ENCODE measurements at places on chromosomes 4 and X.

DNA sequence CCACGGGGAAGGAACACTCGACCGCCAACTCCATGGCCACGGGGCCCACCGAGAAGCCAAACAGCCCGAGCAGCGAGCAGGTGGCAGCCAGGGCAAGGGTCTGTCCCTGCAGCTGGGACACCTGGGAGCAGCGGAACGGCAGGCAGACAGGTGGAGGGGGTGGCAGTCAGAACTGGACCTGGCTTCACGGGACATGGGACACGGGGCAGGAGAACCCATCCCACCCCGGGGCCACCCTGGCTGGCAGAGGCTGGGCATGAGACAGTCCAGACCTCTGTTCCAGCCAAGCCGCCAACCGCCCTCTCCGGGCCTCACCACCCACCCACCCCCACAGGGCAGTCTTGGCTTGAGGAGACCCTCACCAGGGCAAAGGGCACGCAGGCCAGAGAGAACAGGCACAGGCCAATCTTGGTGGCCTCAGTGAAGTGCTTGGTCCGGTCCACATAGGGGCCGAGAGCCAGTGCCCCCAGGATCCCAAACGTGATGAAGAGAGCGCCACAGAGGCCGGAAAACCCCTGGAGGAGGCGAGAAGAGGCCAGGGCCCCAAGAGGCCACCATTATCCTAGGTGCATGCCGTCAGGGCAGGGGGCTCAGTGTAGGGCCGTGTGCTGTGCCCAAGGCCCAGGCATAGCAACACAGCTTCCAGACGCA is 5.6 kb downstream of the SLC49A3 start:
- no peak for DNase-seq

- peak; percentile 35 for DNase-seq
Observed at GRCh38 chr4:18691431-18692200, 670.1 kb upstream of the LCORL start.

DNA sequence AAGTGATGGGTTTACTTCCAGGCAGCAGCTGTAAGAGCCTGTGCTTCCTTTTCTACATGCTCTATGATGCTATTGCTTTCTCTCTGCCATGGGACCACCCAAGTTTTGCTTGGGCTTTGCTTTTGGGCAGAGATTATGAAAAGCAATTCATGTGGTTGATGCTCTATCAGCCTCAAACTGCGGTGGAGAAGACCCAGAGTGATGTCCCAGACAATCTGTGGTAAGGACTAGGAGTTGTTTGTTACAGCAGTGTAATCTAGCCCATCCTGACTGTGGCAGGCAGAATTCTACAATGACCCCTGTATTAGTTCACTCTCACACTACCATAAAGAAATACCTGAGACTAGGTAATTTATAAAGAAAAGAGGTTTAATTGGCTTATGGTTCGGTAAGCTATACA is 9.2 kb upstream of the CYTL1 start:
- DNase-seq = no peak

- DNase-seq = peak; percentile 72
Observed at GRCh38 chr4:168440442-168441264, 39.6 kb downstream of the DDX60L start.

DNA sequence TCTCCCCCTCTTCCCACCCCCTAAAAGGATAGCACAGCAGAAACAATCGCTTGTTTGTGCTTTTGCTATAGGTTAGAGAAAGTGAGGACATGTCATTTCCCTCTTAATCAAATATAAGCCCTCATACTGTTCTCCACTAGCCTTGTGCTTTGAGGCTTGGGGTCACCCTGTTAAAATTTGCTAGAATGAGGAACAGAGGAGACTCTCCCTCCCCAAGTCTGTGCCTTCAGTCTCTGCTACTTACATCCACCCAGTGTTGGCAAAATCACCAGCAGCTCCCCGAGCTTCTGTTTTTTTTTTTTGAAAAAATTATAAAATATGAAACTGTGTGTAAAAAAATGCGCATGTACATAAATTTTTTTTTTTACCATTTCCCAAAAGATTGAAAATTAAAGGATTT is 19.3 kb downstream of the KLF3 start:
- no peak for DNase-seq

- no peak for DNase-seq
Observed at GRCh38 chr4:146398896-146399445, 122.8 kb downstream of the SLC10A7 start.

DNA sequence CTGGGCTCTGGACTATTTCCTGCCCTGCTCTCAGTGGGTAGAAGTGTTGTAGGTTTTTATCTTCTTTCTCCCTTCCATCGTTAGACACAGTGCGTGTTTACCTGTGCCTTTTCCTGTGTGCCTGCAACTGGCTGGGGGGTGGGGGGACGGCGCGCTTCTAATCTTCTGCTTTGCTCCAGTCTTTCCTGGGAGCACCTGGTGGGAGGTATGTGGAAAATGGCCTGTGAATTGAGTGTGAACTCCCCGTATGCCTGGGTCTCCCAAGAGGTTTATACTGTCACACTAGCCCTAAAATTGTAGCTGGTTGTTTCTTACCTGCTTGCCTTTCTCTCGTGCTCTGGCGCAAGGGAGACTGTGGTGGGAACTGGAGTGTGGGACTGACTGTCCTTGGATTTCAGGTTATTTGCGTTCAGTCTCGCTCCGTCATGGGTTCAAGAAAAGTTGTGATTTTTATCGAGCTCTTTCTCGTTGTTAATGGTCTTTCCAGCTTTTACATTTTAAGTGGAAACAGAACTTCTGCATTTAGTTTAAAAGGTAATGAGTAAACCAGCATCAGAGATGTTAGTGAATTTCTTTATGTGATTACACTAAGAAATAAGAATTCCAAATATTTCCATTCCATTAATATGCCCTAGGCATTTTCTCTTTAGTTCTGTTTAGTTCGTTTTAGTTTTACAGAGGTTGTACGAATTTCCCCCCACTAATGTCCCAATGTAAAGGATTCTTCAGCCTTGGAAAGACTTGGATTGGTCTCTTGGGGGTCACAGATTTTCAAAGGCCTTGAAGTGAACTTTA is 15.3 kb downstream of the MRPL1 start:
- DNase-seq = no peak

DNA sequence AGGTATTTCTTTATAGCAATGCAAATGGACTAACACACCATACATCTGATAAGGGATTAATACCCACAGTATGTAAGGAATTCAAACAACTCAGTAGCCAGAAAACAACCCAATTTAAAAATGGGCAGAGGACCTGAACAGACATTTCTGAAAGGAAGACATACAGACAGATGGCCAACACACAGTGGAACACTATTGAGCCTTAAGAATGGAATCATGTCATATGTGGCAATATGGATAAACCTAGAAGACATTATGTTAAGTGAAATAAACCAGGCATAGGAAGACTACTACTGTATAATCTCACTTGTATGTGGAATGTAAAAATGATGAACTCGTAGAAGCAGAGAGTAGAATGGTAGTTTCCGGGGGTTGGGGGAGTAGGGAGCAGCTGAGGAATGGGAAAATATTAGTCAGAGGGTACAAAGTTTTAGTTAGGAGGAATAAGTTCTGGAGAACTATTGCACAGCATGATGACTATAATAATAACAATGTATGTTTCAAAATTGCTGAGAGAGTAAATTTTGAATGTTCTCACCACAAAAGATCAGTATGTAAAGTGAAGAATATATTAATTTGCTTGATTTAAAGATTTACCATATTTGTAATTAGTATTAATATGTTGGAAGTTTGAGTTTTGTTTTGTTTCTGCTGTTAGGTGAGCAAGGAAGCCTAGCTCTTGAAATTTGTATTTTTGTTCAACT is 25.2 kb downstream of the WDR44 start:
- no peak for DNase-seq

DNA sequence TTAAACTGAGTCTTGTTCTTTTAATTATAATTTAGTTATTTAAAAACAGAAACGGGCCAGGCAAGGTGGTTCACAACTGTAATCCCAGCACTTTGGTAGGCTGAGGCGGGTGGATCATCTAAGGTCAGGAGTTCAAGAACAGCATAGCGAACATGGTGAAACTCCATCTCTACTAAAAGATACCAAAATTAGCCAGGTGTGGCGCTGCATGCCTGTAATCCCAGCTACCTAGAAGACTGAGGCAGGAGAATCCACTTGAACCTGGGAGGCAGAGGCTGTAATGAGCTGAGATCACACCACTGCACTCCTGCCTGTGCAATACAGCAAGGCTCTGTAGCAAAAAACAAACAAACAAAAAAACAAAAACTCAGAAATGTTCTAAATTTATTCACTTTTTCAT is 852.9 kb downstream of the TECRL start:
- no peak for DNase-seq

GRCh38 chrX:38318606-38319005 is 8.7 kb downstream of the RPGR start:
- no peak for DNase-seq

- no peak for DNase-seq
Observed at GRCh38 chrX:96424007-96424406, 260.6 kb upstream of the DIAPH2 start.

- no peak for DNase-seq
Observed at GRCh38 chrX:153333266-153333665, 687 bp upstream of the ZNF275 start.

DNA sequence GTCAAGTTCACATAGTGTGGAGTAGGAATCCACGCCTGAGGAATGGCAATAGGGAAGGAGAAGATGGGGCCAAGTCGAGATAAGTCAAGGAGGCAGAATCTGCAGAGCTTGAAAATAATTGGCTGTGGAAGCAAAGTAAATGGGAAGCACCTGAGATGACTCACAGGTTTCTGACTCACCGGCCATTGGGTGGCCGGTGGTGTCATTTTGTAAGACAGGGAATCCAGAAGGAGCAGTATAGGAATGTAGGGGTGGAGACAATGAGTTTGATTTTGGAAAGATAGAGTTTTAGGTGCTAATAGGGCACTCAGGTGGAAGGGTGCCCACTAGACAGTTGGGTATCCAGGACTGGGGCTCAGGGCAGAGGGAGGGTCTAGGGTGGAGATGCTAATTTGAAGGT is 201.0 kb upstream of the MAMLD1 start:
- no peak for DNase-seq

GRCh38 chrX:70485466-70485865 is 40.8 kb downstream of the DLG3 start:
- DNase-seq = no peak

GRCh38 chrX:155959018-155959587 is 38.4 kb upstream of the IL9R start:
- no peak for DNase-seq

GRCh38 chr4:82371497-82371896 is 2.3 kb downstream of the HNRNPD start:
- DNase-seq = peak; percentile 18

DNA sequence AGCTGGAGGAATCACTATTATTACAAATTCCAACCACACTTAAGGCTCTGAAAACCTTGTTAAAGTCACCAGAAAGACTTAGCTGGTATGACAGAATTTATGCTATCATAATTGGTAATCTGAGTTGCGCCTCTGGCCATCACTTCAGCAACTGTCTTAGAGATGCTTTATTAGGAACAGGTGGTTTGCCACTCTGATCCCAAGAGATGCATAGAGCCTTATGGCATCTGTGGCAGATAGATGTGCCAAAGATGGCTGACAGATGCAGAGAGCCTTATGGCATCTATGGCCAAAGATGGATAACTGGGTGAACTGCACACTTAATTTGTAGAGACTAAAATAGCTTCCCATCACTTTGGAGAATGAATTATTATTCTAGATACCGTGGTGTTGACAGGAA is 32.3 kb upstream of the PLAC8 start:
- DNase-seq = no peak

GRCh38 chr4:98919996-98920395 is 8.9 kb downstream of the EIF4E start:
- DNase-seq = peak; percentile 18

GRCh38 chr4:113977526-113977855 is 2.0 kb downstream of the ARSJ start:
- peak; percentile 49 for DNase-seq

DNA sequence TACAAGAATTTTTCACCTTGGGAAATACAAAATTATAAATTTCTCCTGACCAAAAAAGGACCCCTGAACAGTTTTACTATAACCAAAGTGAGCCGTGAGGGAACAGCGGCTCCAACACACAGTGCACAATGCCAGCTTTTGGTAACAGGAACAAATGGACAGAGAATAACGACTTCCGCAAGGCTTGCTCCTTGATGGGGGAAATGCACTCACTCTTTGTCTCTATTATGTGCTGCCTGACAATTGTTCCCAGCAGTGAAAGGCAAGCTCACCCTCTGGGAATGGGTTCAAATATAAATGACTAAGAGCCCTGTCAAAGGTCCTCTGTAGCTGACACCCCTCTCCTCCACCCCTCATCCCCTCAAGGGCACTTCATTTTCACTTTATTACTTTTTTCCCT is 325.8 kb upstream of the GALNT7 start:
- DNase-seq = peak; percentile 13

GRCh38 chr4:148164557-148164956 is 277.7 kb downstream of the NR3C2 start:
- DNase-seq = no peak

- DNase-seq = peak; percentile 85
Observed at GRCh38 chrX:153766098-153766817, 2.2 kb downstream of the PLXNB3 start.

GRCh38 chr4:12242354-12242753 is 813.7 kb upstream of the HS3ST1 start:
- no peak for DNase-seq

DNA sequence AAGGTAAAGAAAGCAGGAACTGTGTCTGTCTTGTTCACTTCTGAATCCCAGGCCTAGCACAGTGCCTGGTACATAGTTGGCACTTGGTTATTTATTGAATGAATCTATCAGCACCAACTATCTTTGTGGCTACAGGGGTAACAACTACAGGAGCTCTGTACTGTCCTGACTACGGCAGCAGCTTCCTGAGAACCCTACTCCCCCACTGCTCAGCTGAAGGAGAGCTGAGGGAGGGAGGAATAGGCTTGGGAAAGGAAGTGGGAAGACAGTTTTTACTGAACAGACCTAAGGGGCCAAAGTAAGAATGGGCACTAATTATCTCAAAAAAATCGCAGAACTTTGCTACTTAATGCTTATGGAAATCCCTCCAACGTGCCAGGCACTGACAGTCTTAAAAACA is 156.1 kb upstream of the RAPGEF2 start:
- DNase-seq = no peak
